CD8-positive, alpha-beta memory T cell (primary cell): ENCODE measurements at places on chromosomes 16 and 17. TPM values are rescaled to one million over a fixed set of nuclear protein-coding genes. Genes with fewer than 3 reads are reported as not detected.

Gene ZNF594
- total RNA-seq, result 14.9 TPM

- no peak for DNase-seq
Observed at GRCh38 chr16:14302399-14303181, 231.5 kb downstream of the MRTFB start.

DNA sequence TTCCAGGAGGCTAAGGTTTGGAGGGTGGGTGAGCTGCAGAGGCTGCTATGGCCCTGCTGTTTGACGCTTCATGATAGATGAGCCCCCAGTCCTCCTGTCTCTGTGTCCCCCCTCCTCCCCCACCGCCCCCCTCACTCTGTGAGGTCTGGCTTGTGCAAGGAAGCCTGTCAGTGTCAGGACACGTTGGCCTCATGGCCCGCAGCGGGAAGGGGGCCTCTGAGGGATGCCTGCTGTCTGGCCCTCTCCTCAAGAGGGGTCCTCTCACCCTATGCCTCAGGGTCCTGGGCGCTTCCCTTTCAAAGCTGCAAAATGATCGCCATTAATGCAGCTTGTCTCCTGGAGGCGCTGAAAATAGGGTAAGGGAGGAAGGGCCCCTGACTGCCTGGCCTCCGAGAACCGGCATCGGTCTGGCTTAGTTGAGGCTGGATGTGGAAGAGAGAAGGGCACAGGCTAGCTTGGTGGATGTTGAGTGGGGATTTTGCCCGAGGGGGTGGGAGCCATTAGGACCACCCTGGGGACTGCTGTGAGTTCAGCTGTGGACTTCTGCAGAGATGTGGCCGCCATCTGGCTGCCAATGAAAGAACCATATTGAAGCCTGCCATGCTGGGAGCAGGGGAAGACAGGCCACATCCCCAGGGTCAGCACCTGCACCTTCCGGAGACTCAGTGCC lies 14.8 kb upstream of the GOSR2 start:
- DNase-seq, result no peak

Gene TSNAXIP1
- 1.2 TPM for total RNA-seq

Gene C17orf75
- 33.4 TPM for total RNA-seq

Gene NUPR1
- not detected for total RNA-seq

GRCh38 chr17:66414561-66415175 lies 112.3 kb downstream of the PRKCA start:
- no peak for DNase-seq

Gene PCGF2
- total RNA-seq, result 0.89 TPM
